Omental fat pad (tissue), 4 donors: ENCODE measurements at places on chromosomes 11 and 22.
A peak's percentile ranks its signal among the peaks of the same experiment; 100 is the strongest.

- no peak for DNase-seq
These were observed 101.0 kb downstream of the PTPRJ start for GRCh38 chr11:48081151-48082010.

GRCh38 chr11:57566005-57566904 is 1.2 kb downstream of the UBE2L6 start:
- DNase-seq, result no peak

GRCh38 chr11:73011126-73011817 is 130.8 kb downstream of the FCHSD2 start:
- DNase-seq, result no peak

DNA sequence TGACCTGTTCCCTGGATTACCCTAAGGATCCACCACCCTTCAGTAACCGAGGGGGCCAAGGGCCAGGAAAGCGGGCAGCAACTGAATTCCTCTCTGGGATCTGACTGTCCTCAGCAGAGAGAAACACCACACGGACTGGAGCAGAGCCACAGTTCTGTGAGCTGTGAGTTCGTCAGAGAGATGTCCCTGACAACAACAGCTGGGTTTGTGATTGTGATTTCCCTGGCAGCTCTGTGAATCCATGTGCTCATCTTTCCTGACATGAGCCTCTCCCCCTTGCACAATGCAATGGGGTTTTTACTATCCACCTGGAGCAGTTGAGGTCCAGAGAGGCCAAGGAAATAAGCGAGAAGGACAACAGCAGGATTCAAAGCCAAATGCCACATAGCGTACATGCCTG is 69.4 kb upstream of the AMPD3 start:
- DNase-seq, result no peak

GRCh38 chr11:67435031-67435726 is 2.3 kb downstream of the PTPRCAP start:
- DNase-seq, result no peak

GRCh38 chr11:9680028-9680427 is 16.2 kb downstream of the SWAP70 start:
- DNase-seq, result no peak

GRCh38 chr11:64580412-64580811 is 10.6 kb upstream of the SLC22A12 start:
- no peak for DNase-seq

- no peak for DNase-seq
These were observed 14.4 kb downstream of the BCL9L start for GRCh38 chr11:118911113-118911879.

GRCh38 chr11:75771646-75772410 is 3.2 kb downstream of the DGAT2 start:
- DNase-seq, result peak; percentile 32

- DNase-seq, result no peak
These were observed 19.3 kb downstream of the GTPBP1 start for GRCh38 chr22:38724926-38725571.

DNA sequence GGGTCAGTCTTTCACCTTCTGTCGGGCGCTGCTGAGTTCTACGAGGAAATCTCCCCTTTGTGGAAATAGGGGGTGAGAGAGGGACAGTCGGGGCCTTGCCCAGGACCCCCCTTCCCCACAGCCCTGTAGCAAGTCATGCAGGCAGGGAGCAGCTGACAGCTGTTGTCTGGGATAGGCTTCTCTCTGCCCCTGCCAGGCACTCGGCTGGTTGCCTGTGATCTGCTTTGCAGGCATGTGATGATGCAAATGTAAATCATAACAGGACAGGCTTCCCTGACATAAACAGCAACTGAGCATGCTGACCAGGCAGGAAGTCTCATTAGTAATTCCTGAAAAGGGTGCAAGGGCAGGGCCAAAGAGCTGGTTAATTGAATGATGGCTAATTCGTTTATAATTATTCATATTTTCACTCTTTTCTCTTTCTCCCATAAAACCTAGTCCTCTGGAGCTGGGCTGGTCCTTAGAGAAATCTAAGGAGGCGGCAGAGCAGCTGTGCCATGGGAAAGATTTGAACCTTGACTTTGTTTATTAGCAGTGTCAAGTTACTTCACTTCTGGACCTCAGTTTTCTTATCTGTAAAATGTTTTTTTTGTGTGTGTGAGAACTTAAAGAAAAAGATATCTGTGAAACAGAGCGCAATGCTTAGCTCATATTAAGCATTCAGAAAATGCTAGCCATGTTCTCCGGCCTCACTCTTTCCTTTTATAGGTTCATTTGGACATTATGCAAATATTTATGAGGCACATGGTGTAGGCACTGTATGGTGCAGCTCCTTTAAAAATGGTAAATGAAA is 129.7 kb downstream of the LDLRAD3 start:
- no peak for DNase-seq

DNA sequence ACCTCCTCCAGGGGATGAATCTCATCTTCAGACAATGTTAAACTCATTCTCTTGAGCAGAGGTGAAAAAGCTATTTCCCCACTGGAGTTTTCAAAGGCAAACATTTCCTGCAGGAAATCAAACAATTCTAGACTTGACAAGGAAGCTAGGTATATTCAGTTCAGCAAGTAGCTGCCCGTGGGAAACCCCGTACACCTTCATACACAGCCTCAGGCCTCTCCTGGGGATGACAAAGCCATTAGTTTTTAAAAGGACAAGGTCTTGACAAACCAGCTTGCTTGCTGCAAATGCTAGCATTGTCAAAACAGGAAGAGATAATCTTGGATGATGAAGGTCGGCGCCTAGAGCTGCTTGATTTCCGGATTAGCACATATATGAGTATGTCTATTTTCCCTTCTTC is 1630.8 kb upstream of the TENM4 start:
- DNase-seq, result no peak

DNA sequence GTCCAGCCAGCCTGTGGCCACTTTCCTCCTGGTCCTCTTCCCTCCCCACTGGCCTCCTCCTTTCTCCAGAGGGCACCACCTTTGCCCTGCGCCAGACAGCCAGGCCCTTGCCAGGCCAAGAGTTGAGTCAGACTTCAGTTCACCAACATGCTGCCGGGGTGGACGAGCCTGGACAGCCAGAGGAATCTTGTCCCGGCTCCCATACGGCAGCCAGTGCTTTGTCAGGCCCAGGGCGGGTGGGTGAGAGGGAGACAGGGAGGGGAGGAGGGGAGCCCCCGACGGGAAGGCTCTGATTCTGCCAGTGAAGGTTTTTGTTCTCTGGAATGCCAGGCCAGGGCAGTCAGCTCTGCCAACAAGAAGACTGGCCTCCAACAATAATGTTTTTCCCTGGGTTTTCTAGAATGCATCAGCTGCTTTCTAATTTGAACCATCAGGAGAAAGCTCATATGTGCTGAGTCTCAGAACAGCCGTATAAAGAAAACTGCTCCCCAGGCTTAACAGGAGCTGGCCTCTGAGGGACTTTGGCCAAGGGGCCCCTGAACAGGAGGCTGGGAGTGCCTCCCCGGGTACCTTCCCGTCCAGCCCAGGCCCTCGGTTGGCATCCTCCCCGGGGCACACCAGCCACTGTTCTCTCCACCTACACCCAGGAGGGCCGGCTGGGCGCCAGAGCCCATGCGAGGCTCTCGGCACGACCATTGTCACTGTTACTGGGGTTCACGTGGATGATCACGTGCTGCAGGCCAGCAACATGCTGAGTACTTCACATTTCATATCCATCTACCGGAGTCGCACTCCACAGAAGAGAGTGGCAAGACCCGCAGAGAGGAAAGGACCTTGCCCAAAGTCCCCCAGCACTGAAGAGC is 28.6 kb downstream of the LIF start:
- no peak for DNase-seq

DNA sequence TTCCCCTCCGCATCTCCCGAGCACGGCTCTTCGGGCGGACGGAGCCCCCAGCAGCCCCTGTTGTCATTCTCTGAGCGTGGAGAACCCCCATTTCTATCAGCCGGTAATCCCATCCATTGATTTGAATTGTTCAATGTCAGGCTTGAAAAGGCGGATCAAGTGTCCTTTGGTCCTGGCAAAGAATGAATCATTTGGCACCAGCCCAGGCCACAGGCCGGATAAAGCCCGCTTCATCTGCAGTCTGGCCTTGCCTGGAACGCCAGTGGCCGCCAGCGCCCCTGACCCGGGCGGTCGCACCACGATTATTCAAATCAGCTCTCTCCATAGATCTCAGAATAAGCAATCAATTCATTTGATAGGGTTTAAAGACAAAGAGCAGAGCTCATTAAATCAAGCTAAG is 188.9 kb downstream of the BRD1 start:
- DNase-seq, result no peak
